ENCODE measurements at places on chromosomes 2 and 18.

- DNase-seq, result no peak
Measured at GRCh38 chr2:68320118-68320641, 431 bp upstream of the CNRIP1 start.

DNA sequence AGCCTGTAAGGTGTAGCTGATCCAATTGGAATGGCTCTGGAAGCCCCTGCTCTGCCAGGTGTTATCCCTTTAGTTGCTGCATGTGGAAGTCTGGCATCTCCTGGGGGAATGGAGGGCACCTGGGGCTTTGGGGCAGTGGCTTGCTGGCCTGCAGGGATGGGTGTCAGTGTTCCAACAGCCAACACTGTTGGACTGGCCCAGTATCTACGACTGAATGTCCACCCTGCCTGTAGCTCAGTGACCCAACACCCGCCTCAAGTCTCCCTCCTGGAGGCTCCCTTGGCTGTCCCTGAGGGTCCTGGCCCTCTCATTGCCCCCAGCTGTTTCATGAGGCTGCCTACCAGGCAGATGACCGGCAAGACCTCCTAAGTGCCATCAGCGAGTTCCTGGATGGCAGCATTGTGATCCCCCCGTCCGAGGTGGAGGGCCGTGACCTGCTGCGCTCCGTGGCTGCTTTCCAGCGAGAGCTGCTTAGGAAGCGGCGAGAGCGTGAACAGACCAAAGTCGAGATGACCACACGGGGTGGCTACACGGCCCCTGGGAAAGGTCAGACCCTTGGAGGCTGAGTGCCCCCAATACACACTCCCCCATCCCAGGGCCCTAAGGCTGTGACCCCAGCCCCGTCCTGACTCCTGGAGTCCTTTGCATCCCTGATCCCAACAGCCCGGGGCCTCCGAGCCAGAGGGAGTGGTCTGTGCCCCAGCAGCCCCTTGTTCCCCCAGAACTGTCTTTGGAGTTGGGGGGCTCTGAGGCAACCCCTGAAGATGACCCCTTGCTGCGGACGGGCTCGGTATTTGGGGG, 7.7 kb downstream of the SLC4A3 start:
- DNase-seq, result no peak

- no peak for DNase-seq
Measured at GRCh38 chr2:192243488-192243887, 48.8 kb upstream of the TMEFF2 start.

DNA sequence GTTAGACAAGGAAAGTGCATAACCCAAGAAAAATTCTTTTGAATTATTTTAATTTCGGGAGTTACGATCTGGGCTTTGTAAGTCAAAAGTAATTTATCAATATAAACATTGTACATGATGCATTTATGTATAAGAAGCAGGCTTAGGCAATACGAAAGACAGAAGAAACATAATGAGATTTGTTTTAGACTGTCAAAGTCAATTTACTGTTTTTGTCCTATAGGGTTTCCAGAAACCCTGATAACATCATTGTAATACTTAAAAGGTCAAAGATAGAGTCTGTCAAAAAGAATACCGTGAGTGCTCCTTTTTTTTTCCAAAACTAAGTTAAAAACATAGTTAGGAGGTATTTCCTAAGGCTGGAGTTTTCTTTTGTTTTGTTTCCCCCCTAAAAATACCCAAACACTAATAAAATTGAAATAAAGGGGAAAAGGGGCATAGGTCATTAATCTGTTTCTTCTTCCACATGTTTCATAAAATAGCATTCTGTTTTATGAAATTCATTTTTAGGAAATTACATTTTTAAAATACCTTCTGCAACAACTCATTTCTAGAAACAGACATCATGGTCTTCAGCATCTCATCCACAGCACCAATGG, 16.1 kb downstream of the C1D start:
- DNase-seq, result no peak

- no peak for DNase-seq
Measured at GRCh38 chr2:170587922-170588321, 127.2 kb upstream of the SP5 start.

- no peak for DNase-seq
Measured at GRCh38 chr2:135066710-135067109, 14.6 kb downstream of the RAB3GAP1 start.

GRCh38 chr18:79597831-79598632, 81.6 kb upstream of the CTDP1 start:
- no peak for DNase-seq

DNA sequence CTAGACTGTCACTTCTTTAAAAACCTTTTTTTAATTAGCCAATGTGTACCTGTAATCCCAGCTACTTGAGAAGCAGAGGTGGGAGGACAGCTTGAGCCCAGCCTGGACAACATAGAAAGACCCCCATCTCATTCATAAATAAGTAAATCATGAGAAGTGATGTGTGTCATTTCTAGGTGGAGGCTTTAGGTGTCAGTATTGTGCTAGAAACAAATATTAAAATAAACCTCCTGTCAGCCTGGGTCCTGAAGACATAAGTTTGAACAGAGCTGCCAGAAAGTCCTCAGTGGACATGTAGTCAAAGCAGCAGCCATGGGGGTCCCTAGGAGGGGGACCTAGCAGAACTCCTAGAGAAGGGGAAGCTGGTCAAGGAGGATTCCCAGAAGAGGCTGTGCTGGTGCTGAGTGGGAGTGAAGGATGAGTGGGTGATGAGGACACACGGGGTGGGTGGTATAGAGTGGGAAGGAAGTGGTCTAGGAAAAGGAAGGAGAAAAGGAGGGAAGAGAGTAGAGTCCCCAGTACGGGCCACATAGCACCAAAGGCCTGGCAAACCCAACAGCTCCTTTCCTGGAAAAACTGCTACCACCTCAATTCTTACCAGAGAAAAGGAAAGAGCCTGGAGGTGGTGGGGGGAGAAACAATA, 316.6 kb upstream of the NCKAP5 start:
- DNase-seq, result no peak

- DNase-seq, result no peak
Measured at GRCh38 chr18:13726972-13727331, 479 bp downstream of the RNMT start.

GRCh38 chr2:241692448-241692847, 5.8 kb upstream of the DTYMK start:
- DNase-seq, result no peak

DNA sequence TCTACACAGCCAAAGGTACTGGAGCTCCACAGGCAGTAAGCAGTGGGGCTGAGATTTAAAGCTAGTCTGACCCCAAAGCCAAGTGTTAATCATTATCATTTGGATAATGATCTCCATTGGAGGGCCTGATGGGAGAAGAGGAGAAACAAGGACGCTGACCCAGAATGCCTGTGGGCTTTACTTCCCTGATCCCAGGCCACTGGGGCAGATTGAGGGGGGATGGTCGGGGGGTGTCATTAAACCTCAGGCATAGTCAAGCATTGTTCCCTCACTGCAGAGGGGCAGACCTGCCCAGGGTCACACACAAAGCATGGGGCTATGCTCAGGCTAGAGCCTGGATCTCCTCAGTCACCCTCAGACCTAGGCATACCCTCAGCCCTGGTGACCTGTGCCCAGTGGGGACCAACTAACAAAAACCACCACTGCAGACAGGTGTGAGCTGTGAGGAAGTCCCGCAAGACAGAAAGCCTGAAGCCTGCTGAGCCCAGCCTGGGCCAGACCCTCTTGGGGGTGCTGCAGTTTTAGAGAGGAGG, 53.4 kb downstream of the SDC1 start:
- DNase-seq, result no peak

DNA sequence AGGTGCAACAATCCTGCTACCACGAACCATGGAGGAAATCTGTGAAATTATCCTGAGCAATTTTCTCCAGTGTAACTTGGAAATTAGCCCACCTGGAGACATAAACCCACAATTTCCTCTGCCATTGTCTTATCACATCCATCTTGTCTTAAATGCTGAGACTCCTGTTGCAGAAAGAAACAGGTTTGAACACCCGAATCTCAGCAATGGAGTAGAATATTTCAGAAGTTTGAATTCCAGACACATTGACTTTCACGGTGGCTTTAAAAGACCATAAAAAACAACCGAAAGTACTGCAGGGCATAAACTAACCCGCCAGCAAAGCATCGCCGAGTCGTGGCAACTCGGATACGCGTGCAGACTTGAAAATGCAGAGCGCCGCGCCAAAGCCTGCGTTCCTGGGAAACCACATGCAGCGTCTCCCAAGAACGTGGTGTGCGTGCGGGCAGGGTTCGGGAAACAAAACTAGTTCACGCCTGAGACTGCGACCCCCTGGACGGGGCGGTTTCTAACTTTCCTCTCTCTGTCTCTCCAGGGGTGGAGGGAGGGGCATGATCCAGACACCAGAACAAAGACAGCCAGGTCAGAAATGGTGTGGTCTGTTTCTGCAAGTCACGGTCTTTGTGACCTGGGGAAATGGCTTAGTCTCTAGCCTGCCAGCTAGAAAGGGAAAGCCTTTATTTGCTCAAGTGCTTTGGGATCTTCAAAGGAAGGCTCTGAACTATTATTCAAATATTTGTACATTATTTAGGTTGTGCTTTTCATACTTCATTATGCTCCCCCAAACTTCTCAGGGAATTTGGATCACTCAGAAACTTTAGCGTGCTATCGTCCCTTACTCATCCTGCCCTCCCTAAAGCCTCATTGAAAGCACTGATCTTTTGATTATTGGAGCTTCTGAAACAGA, 26.9 kb upstream of the KCTD1 start:
- DNase-seq, result peak; percentile 28

DNA sequence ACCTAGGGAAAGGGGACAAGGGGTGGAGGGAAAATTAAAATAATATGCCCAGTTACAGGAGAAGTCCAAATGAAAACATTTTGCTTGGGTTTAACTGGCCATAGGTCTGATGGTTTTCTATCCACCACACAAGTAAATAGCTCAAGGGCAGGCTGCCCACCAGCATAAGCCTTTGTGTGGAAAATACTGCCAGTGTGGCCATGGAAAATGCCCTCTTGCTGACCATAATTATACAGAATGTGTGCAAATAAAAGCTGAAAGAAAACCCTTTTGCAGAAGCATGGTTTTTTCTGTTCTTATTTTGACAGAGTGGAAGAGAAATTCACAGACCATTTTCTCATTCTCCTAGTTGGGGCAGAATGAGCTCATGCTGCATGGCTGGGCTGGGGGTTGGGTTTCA, 111.3 kb upstream of the SIX2 start:
- DNase-seq, result no peak

GRCh38 chr2:42663828-42664227, 95.4 kb downstream of the MTA3 start:
- DNase-seq, result no peak
